ENCODE measurements at places on chromosomes 1 and 21.

- DNase-seq, result no peak
Observed at GRCh38 chr1:235169986-235170385, 8.9 kb upstream of the RBM34 start.

DNA sequence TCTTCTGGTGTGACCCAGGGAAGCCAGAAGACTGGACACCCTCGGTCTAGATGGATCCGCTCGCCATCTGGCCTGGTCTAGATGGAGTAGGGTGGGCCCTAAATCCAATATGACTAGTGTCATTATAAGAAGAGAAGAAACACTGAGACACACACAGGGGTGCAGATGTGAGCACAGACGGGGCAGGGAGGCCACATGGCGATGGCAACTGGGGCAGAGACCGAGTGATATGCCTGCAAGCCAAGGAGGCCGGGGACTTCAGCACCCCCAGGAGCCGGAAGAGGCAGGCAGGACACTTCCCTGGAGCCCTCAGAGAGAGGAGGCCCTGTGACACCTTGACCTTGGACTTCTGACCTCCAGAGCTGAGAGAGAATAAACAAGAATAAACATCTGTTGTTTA is 5.6 kb upstream of the TFF3 start:
- DNase-seq, result no peak

GRCh38 chr1:86169625-86170024 is 13.1 kb upstream of the COL24A1 start:
- peak; percentile 40 for DNase-seq

GRCh38 chr1:234957330-234958065 is 171.1 kb downstream of the TOMM20 start:
- peak; percentile 89 for DNase-seq

- DNase-seq, result no peak
Observed at GRCh38 chr1:164712131-164713036, 153.4 kb downstream of the PBX1 start.

GRCh38 chr1:154989195-154989860 is 4.1 kb upstream of the LENEP start:
- no peak for DNase-seq

- no peak for DNase-seq
Observed at GRCh38 chr1:175890958-175891357, 147.6 kb upstream of the TNR start.

DNA sequence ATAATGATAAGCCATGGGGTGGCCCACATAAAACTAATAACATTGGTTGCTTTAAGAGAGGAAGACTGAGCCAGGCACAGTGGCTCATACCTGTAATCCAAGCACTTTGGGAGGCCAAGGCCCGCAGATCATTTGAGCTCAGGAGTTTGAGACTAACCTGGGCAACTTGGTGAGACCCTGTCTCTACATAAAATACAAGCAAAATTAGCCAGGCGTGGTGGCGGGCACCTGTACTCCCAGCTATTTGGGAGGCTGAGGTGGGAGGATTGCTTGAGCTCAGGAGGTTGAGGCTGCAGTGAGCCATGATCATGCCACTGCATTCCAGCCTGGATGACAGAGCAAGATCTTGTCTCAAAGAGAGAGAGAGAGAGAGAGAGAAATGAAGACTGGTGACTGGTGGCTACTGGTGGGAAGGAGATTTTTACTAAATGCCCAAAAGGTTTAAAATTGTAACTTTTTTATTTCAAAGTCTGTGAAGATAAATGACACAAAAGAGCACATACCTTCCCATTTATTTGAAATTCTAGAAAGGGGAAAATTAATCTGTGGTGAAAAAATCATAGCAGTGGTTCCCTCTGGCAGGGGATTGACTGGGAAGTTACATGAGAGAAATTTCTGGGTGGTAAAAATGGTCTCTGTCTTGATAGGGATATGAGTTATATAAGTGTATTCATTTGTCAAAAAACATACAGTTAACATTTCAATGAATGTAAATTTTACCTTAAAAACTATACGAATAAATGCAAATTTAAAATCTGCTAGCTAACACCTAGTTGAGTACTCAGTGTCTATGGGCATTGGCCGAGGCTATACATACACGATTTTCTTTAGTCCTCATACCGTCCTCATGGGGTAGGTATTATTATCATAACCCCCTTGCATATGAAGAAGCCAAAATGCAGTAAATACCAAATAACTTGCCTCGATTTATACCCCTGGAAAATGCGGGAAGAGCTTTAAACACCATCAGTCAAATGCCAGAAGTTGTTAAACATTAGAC is 2.2 kb upstream of the NBPF1 start:
- DNase-seq, result no peak

GRCh38 chr1:2334883-2335534 is 56.3 kb downstream of the MORN1 start:
- no peak for DNase-seq

- no peak for DNase-seq
Observed at GRCh38 chr1:197041486-197042353, 25.3 kb downstream of the F13B start.

- DNase-seq, result no peak
Observed at GRCh38 chr1:179440971-179441370, 75.2 kb downstream of the AXDND1 start.

DNA sequence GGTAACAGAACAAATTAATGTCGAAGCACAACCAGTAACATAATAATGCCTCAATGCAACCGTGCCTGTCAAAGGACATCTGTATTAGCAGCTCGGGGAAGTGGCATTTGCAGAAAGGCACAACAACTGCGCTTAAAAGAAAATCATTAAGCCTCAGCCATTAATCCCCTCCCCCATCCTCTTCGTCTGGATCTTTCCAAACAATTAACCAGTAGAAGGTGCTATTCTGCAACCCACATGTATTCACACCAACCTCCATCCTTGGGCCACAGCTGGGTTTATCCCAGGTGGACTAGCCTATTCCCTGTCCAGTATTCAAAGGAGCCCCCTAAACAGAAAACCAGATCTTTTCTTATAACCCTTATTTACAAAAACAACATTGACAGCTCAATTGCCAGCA is 2.6 kb downstream of the RERE start:
- no peak for DNase-seq

GRCh38 chr1:198467342-198467741 is 73.1 kb downstream of the ATP6V1G3 start:
- no peak for DNase-seq
